Stimulated activated CD4-positive, alpha-beta T cell treated with anti-CD3 and anti-CD28 coated beads, Interleukin-1b, Interleukin-23, amount 100 ng/mL, for 24 hours (primary cell): ENCODE measurements at places on chromosomes 2 and 18.

DNA sequence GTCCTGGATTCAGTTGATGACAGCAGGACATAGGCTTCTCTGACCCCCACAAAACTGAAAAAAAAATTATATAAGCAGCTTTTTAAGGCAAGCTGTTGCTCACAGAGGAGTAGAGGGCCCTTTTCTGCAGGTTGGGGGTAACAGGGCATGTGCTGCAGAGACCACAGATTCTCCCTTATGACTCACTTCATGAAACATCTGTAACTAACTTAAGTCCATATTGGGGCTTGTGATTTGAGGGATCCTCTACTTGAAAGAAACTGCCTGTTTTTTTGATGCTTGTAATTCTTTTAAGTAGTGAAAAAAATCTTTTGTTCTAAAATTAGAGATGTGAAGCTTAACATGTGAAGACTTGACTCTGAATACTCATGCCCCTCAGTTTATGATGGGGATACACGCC, 33.4 kb downstream of the XRCC5 start:
- no peak for DNase-seq

DNA sequence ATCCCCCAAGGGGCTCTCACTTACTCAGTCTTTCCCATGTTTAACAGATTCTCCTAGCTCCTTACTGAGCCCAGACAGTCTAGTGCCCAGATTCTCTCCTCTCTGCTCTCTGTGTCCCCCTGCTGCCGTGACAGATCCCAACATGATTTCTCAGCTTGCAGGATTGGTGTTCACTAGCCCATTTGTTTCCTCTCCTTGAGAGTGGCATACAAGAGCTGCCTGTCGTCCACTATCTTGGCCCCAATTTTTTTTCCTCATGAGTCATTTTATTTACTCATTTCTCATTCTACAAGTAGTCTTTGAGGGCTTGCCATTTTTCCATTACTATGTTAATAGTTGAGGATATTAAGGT, 199.9 kb upstream of the FN1 start:
- DNase-seq: no peak

GRCh38 chr2:51120754-51121280, 88.9 kb upstream of the NRXN1 start:
- DNase-seq: no peak

DNA sequence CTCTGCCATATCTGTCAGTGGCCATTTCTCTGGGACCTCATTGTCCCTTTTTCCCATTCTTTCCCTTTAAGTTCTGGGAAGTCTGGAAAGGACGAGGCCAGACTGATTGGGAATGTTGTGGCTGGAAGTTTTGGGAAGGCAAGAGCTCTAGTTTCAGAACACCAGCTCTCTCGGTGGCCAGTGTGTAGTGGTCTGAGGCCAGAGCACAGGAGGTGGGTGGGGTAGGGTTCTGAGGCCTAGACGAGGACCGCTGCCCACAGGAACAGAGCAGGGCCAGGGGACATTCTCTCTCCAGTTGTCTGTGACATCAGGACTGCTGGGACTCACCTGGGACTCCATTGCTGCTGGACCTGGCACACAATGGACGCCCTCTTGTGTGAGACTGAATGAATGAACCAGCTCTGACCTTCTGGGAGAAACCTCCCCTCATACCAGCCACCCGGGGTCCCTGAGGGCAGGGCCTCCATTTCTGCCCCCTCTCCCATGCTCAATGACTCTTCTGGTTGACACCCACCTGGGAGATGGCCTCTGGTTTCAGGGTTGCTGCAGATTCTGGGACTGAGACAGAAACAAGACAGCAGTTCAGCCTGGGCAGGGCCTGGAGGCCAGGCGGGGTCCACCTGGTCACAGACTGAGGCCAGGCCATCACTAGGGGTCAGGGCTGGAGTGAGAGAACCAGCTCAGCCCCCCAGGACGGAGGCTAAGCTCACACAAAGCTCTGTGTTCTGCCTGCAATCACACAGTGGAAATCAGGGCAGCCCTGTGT, 8.4 kb upstream of the NPPC start:
- DNase-seq: no peak

DNA sequence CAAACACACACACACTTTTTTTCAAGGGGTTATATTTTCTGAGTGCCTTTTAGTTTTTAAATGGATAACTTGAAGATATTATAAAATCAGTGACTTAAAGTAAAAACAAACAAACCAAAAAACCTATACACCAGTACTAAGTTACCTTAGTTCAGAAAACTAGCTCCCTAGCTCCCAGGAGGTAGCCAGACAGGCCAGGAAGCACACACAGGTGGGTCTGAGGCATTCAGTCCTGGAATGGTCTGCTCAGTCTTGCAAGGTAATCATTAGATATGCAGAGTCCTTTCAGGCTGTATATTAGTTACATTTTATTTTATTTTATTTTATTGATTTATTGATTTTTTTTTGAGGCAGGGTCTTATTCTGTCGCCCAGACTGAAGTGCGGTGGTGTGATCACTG, 10.7 kb upstream of the DYNC2LI1 start:
- DNase-seq: no peak

DNA sequence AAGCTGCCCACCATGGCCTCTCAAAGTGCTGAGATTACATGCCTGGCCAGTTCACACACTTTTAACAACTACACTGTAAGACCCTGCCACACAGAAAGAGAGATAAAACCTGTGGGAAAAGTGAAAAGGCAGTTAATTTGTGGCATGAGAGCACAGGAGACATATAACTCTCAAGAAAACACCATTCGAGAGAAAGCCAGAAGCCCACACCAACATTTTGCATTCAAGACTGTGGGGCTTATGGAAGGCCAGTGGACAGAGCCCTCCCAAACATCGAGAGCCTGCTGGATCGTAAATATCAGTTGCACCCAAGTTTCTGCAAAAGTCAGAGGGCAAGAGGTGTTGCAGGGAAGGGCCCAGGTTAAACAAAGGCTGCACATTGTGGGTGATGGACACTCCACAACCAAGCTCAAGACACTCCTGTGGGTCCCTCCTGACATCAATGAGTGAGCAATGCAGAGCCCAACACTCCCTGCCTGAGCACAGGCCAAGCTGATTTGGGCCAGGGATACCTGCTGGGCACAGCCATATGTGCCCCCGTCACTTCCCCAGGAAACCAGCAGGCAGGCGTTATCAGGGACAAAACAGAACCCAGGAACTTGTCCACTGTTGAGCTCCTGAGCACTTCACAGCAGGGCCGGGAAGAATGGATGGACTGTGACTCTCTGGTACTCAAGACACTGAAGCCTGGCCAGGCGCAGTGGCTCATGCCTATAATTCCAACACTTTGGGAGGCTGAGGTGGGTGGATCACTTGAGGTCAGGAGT, 114.4 kb downstream of the ZFP36L2 start:
- DNase-seq: no peak

DNA sequence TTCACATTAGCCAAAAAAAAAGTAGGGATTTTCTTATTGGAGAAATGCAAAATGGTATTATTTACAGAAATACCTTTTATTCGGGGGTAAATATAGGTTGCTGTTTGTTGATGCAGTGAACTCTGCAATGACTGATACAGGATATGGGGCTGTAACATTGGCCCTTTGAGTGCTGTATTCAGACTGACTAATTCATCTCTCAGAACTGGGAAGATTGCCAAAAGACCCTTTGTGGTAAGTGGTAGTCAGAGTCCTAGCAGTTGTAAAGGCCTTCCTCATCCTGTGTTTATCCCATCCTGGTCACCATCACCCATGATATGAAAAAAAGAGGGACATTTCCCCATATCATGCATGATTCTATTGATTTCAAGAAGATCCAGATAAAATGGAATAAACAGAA, 14.0 kb upstream of the DCC start:
- no peak for DNase-seq

- DNase-seq: no peak
These were observed 16.7 kb upstream of the LAPTM4A start for GRCh38 chr2:20067992-20068584.

GRCh38 chr2:186879312-186879711, 30.3 kb upstream of the ZSWIM2 start:
- no peak for DNase-seq

DNA sequence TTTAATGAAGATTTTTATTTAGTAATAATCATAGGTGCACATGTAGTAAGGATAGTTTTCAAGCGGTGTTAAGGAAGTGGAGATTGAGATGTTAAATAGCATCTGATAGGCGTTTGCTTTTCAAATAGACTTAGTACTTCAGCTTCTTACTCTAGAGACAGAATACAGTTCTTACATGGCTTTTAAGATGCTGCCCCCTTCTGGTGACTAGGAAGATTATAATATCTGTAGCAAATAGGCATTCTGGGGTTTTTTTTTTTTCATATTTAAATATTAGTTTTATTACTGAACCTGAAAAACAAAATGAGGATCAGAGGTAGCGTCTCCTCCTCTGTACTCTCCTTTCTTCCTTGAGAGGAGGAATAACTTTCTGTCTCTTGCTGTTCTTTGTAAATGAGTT, 100.2 kb downstream of the AGAP1 start:
- no peak for DNase-seq

DNA sequence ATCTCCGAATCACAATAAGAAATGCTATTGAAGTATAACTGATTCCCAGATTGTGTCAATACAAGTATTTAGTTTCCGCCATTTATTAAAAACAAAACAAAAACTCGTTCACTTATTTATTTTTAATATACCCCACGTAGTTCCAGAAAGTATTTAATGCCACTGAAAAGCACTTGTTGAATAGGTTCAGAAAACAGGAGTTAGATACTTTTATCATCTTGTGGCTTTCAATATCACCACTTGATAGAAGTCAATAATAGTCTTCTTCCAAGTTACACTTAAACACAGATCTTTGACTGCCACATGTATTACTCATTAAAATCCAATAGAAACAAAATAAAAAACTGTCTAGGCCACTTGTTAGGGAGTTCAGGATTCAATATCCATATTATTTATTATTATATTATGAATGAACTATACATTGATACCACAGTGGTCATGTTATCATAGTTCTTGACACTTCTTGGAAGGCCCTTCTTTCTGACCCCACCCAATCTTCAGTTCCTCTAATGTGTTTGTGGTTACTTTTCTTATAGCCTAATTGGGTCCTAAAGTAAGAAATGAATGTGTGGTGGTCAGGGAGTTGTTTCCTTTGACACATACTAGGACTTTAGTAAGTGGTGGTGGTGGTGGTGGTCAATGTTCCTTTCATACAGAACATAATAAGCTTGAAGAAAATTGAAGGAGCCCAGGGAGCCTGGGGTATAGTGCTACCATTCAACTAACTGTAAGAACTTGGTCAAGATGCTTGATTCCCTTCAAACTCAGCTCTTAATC, 221.3 kb upstream of the ITGA4 start:
- DNase-seq: no peak

DNA sequence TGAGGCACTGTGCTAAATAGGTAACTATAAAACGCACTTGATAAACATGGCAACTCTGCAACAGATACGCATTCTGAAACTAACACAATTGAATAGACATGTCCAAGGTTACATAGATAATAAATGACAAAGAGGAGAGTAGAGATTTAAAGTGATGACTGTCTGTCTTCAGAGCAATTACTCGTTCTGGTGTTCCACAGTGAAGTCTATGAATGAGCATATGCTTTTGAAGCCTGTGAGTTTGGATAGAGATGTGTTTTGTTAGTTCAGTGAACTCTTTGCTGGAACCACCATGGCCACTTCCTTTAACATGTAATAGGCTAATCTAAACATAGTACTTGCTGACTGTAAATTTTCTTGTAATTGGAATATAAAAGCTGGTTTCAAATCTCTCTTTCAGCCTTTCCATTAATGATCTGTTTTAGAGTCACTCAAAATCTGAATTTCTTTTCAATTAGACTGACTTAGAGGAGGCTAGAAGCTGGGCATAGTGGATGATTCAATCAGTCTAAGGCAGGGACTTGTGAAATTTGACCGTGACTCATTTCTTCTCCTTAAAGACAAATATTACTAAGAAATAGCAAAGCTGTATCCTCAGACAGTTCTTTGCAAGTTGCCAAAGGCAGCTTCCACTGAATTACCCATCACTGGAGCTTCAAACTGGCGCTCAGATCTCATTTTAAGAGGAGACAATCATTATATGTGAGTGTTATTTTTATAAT, 1130.1 kb upstream of the CELF4 start:
- DNase-seq: no peak

GRCh38 chr18:53360501-53361443, 863.7 kb downstream of the MBD2 start:
- no peak for DNase-seq

- DNase-seq: no peak
These were observed 129.9 kb upstream of the HS6ST1 start for GRCh38 chr2:128448331-128449225.

GRCh38 chr2:208013285-208014178, 11.8 kb downstream of the PLEKHM3 start:
- no peak for DNase-seq

GRCh38 chr2:3805201-3805939, 102.0 kb downstream of the DCDC2C start:
- DNase-seq: no peak

GRCh38 chr2:31429759-31430438, 15.4 kb upstream of the XDH start:
- no peak for DNase-seq

- DNase-seq: no peak
These were observed 74.9 kb upstream of the GPR45 start for GRCh38 chr2:105166688-105167087.

DNA sequence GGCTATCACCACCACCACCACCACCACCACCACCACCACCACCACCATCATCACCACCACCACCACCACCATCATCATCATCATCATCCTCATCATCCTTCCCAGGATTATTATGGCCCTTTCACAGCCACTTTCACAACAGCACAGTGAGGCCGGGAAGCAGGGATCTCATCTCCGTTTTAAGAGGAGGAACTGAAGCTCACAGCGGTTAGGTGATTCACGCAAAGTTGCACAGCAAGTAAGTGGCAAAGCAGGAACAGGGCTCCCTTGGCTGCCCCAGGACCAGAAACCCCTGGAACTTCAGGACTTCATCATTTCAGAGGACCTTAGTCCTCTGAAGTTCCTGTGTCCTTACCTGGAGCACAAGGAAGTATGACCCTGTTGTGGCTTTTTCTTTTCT, 26.8 kb downstream of the MRPL35 start:
- DNase-seq: no peak

- no peak for DNase-seq
These were observed 4.6 kb downstream of the CD8A start for GRCh38 chr2:86786001-86786536.

DNA sequence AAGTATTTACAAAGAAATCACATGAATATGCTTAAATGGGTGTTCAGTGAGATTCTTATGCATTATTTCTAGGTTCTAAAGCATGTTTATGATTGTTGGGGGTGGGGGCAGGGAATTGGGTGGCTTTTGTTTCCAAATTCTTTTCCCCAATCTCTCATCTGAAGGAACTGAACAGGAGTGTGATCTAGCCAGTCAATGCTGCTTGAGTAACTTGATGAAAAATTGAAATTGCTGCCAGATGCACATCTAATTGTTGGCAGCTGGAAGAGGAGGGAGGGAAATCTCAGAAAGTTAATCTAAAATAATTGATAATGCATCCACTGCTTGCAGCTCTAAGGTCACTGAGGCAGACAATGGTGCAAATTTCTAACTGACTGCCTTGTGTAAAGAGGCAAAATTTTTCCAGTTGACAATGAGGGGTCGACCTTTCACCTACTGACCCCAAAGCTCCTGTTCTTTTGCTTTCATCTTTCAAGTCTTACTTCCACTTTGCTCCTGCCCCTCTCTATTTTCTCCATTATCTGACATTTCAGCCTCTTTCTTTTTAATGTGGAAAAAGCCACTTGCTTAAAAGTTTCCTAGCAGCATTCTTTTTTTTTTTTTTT, 53.3 kb downstream of the IRS1 start:
- no peak for DNase-seq

GRCh38 chr18:51051105-51051712, 21.2 kb downstream of the SMAD4 start:
- DNase-seq: no peak
